ENCODE measurements at places on chromosomes 5 and 9. TPM values are rescaled to one million over a fixed set of nuclear protein-coding genes. Genes with fewer than 3 reads are reported as not detected.

The ITGA2 gene
- 0.86 TPM for polyA plus RNA-seq

- DNase-seq, result no peak
These were observed 14.1 kb upstream of the LCP2 start for GRCh38 chr5:170311511-170312300.

The RNF183 gene
- polyA plus RNA-seq, result not detected

- peak; percentile 83 for DNase-seq
These were observed 95.3 kb downstream of the RGS3 start for GRCh38 chr9:113558632-113559502.

GRCh38 chr9:132670457-132671391, at the start of gene GTF3C4:
Gene GTF3C4, plus strand, starts transcription at chr9:132670464. Its CDS starts 135 bp downstream, at chr9:132670599.
- peak; percentile 92 for DNase-seq

- DNase-seq, result no peak
These were observed 1078.3 kb downstream of the CDH12 start for GRCh38 chr5:21774801-21775200.
